Stimulated activated CD4-positive, alpha-beta T cell treated with anti-CD3 and anti-CD28 coated beads, TNF-alpha, amount 100 ng/mL, for 4 hours (primary cell): ENCODE measurements at places on chromosomes 12 and 14.
A peak's percentile ranks its signal among the peaks of the same experiment; 100 is the strongest.

GRCh38 chr12:23099604-23100003 is 474.6 kb downstream of the ETNK1 start:
- no peak for DNase-seq

- peak; percentile 67 for DNase-seq
Measured at GRCh38 chr12:57001448-57001906, 4.9 kb downstream of the ZBTB39 start.

DNA sequence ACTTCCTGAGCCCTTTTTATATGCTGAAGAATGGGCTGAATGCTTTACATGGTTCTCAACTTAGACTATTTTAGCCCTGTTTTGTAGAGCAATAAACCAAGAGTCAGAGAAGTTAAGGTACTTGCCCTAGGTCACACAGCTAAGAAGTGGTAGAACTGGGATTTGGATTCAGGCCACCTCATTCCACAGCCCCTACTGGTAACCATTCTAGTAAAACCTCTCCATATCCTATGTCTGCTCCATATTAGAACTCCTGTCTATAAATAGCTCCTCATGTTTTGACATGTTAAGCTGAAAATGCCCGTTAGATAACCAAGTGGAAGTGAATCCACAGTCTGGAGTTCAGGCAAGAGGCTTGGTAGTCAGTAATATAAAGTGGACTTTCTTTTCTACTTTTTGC is 111.6 kb downstream of the HECTD4 start:
- DNase-seq: no peak

GRCh38 chr14:99261912-99262787 is 9.8 kb downstream of the BCL11B start:
- DNase-seq: no peak

GRCh38 chr12:41286426-41286825 is 98.3 kb downstream of the PDZRN4 start:
- no peak for DNase-seq

DNA sequence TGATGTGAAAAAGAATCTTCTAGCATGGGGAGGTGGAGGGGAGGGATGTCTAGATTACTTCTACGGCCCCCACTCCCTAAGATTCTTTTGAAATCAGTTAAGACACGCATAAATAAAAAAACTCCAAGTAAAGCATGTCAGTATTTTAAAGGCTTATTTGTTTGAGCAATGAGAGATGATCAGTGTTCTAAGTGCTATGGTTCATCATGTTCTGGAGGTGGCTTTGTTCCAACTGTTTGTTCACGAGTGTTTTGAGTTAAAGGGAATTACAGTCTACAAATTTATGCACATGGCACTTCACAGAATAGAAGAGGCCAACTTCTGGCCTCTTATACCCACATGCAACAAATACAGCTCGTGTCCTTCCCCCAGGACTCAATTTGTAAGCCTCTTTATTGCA is 394.9 kb downstream of the RAD51B start:
- no peak for DNase-seq

GRCh38 chr14:43855556-43855955 is 651.5 kb downstream of the FSCB start:
- no peak for DNase-seq

DNA sequence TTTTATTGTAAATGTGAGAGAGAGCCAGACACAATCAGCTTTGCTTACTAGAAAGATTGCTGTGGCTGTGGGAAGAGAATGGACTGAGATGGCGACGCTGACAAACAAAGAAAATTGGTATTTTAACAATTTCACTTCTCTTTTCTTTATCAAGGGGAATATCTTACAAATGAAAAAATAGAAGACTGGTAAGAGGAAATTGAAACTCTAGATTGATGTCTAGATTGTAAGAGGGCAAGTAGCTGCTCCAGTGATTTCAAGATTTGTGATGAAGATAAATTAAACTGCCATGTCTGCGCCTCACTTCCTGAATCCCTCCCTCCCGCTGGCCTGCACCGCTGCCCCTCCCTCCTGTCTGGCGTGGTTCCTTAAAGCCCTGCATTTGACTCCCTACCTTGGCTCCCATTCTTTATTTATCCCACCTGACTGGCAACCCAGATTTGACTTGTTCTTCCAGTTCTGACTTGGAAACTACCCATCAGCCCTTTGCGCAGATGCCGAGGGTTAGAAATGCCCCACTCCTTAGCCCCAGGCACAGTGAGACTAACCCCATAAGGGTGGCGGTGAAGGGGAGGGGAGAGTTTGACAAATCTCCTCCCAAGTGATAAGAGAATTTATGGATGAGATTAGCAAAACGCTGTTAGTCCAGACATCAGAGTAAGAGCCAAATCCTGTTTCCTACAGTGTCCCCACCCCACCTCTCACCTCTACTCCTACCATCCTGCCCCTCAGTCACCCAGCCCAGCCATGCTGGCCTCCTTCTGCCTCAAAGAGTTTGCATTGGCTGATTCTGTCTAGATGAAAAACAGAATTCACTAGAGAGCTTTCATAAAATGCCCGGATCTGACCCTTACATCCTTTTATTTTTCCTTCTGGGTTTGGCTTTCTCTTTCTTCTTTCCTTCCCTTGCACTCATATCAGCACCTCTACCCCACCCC is 125.3 kb upstream of the ATF7IP start:
- DNase-seq: no peak

- no peak for DNase-seq
Measured at GRCh38 chr14:75660238-75660629, 442 bp downstream of the ERG28 start.

- DNase-seq: no peak
Measured at GRCh38 chr12:56241424-56242303, 11.8 kb downstream of the SLC39A5 start.

GRCh38 chr14:65604936-65605335 is 192.4 kb downstream of the FUT8 start:
- DNase-seq: no peak

GRCh38 chr14:54622192-54622958 is 55.4 kb downstream of the SAMD4A start:
- no peak for DNase-seq

GRCh38 chr12:48336061-48336460 is 14.7 kb downstream of the ZNF641 start:
- DNase-seq: no peak

GRCh38 chr12:51508285-51508684 is 82.7 kb upstream of the SCN8A start:
- no peak for DNase-seq

- DNase-seq: no peak
Measured at GRCh38 chr14:75783184-75783583, 122.1 kb downstream of the TTLL5 start.

GRCh38 chr12:64170024-64170423 is 52.1 kb downstream of the KICS2 start:
- DNase-seq: no peak

- DNase-seq: no peak
Measured at GRCh38 chr12:13103391-13104033, at the start of gene GSG1. TSS of gene GSG1 (minus strand) at chr12:13103667. CDS start at chr12:13103512, 155 bp downstream.

DNA sequence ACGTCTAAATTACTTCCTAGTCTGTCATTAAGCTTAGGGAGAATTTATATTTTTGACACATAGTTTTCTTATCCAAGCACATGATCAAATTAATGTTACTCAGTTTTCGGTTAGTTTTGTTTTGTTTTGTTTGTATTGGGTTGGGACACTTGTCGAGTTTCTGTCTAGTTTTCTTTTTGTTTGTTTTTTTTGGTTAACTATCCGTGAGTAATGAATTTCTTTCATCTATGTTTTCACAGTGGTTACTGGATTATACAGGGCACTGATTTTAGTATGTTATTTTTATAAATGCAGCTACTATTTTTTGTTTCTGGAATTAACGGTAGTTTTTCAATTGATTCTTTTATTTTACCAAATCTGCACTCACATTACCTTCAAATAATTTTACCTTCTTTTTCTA is 2.7 kb downstream of the KLRF1 start:
- no peak for DNase-seq

GRCh38 chr14:103427485-103428443 is 42.5 kb downstream of the MARK3 start:
- no peak for DNase-seq

DNA sequence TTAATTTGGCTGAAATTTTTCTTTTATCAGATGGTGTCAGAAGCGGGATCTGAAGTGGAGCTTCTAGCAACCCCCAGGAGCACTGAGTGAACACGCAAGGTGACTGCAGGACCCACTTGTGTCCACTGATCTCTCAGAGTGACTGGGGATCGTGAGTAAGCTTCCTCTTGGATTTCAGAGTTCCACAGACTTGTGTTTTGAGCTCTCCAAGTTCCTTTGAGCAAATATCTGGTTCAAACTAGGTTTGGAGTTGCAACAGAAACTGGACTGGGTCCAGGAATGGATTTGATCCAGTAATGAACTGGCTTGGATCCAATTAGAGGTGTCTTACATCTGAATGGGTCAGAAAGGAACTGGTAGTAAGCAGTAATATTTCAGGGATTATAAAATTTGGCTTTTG is 24.7 kb upstream of the B4GALNT1 start:
- DNase-seq: no peak

GRCh38 chr14:97187916-97188315 is 390.7 kb downstream of the VRK1 start:
- DNase-seq: no peak

DNA sequence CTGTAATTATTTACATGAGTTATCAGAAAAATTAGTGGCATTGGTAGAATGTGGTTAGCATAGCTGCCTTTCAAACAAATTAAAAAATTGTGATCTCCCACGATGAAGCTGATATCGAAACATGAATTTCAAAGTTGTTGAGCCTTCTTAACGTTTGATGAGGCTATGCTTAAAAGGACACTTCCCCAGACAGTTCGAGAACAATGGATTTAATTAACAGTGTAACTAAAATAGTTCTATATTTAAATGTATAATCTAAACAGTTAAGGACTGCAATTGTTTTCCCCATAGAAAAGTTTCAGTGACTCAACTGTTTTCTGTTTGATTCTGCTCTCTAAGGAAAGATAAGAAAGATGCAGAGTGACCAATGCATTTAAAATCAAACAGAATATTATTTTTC is 1.6 kb downstream of the CLEC2B start:
- DNase-seq: no peak

- DNase-seq: no peak
Measured at GRCh38 chr12:117030187-117030900, 68.9 kb downstream of the TESC start.

DNA sequence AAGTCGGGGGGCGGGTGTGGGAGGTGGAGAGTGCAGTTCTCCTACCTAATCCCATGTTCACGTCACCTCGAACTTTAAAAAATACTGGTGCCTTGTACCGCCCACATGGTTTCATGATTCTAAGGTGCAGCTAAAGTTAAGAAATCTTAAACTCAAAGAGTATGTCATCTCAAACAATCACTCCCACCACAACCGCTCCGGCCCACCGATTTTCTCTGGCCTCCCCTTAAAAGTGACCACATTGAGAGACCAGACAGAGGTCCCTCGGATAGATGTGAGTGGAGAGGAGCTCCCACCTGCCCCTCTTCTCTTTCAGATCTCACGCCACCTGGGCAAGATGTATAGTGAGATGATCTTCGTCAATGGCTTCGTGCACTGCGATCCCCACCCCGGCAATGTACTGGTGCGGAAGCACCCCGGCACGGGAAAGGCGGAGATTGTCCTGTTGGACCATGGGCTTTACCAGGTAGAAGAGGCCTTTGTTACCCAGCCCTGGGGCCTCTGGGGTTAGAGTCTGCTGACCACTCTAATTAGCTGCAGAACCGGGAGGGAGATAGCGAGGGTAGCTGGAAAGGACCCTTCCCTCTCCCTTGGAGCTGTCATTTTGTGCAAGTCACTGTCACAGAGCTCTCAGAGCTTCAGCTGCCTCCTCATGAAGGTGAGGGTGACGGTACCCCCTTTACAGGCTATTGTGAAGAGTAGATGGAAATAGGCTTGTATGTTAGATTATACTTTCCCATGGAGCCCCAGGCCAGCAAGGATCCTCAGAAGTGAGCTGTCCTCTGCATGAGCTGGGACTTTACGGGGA is 124.4 kb downstream of the ADCK1 start:
- DNase-seq: no peak

DNA sequence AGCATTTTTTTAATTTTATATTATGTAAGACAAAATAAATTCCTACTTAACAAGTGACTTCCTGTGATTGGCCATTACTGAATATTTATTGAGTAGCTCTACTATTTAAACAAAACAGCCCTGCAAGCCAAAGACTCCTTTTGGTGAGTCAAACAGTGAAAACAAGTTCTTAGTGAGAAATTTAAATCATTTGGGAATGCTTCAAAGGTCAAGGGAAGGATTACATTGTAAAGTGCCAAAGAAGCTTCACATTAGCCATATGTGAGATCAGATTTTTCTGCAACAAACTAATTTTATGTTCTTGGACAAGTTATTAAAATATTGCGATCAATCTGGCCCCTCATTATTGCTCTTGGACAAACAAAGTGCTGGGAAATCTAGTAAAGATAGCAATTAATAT is 795.4 kb upstream of the MGAT4C start:
- no peak for DNase-seq

DNA sequence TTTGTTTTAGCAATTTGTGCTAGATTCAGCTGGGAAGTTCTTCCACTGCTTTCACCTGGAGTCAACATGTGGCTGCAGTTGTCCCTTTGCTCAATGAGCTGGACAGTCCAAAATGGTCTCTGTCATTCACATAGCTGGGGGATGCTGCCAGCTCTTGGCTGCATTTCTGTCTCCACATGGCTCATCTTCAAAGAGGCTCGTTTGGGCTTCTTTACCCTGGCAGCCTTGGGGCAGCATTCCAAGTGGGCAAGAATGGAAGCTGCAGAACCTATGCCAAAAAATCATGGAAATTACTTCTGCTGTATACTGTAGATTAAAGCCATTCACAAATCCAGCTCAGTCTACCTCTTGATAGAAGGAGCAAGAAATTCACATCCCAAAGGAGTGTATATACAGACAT is 199.1 kb downstream of the SLC5A8 start:
- DNase-seq: no peak

DNA sequence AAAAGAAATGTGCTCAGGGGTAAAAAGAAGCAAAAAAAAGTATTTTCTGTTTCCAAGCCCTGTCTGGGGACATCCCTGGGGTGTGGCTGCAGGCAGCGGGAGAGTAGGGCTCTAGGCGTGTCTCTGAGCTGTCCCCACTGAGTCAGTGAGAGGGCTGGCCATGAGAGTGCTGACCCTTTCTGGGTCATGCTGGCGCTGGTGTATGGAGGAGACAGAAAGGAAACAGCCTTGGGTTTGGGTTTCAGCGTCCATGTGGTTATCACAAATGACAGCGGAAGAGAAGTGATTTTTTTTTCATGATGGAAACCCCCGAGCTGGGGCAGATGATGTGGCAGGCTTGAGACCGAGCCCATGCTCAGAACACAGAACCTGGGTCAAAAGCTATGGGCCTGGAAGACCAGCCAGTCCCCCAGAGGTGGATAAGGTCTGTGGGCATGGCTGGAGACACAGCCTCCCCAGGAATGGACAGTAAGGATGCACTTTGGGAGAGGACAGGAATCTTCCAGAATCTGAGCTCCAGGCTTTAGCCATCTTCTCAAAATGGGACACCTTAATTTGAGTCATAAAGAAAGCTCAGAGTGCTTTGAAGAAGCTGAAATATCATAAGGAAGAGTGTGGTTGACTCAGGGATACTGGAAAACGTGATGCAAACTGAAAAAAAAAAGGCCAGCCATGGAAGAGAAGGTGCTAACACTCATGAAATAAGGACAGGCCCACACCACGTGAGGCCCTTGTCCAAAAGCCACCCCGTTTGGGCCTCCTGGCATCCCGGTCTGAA is 36.2 kb downstream of the SYNE3 start:
- DNase-seq: no peak
